CD8-positive, alpha-beta memory T cell (primary cell): ENCODE measurements at places on chromosomes 5 and 9.
A peak's percentile ranks its signal among the peaks of the same experiment; 100 is the strongest.

DNA sequence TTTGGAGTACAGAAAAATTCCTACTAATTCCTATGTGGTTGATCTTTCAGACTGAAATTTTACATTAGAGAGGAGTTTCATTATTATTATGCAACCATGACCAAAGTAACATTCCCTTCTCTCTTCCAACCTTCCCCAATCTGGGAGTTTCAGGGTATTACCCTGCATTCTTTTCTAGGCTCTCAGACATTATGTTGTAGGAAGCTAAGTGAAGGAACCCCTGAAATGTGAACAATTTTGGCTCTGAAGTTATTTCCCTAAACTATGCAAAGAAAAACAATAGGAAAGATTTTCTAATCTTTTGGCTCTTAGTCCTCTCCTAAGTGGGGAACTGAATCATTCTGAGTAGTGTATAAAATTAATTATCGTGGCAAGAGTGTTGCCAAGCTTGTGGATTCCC lies 63.3 kb upstream of the ZFAND5 start:
- DNase-seq = no peak

- no peak for DNase-seq
These were observed 36.6 kb upstream of the GABRP start for GRCh38 chr5:170746961-170747340.

GRCh38 chr9:100428871-100429654 lies 2.1 kb downstream of the MSANTD3 start:
- DNase-seq = no peak

- no peak for DNase-seq
These were observed 141.6 kb downstream of the NR3C1 start for GRCh38 chr5:143261748-143262392.

DNA sequence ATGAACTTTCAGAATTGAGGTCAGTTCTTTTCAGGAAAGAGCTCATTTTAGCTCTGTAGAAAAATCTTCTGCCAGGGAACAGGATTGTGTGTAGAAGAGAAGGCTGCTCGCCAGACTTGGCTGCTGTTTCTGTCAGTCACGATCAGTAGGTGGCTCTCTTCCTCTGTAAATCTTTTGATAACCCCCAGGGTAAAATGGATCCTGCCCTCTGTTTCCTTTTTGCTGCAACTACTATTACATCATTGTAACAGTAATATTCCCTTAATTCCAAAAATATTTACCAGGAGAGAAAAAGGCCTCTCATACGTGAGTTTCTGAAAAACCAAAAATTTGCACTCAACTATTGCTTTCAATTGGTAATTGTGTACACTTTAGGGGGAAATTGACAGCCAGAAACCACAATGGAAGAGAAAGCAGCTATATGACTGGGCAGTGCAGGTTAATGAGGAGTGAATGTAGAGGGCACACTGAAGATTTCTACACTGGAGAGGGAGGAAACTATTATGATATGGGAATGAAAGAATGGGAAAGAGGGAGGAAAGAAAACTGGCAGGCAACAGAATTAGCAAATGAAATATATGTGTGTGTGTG lies 12.3 kb downstream of the IFNA21 start:
- DNase-seq = peak; percentile 4

DNA sequence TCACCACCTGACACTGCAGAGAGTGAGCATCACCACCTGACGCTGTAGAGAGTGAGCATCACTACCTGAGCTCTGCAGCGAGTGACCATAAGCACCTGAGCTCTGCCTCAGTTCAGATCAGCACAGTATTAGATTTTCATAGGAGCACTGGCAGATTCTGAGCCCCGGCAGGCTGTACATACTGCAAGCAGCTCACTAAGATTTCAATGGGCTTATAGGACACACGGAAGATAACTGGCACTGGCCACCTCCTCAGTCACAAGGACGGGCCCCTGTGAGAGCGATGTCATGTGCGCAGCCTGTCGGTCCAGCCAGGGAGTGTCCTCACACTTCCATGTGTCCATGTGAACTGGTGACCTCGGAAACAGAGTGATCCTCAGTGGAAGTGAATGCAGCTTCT lies 153.5 kb upstream of the IRX2 start:
- no peak for DNase-seq

GRCh38 chr9:37669232-37669631 lies 18.5 kb downstream of the FRMPD1 start:
- no peak for DNase-seq

- no peak for DNase-seq
These were observed 64.9 kb downstream of the PTTG1 start for GRCh38 chr5:160486573-160486972.

GRCh38 chr9:1058826-1059487 lies 8.8 kb downstream of the DMRT2 start:
- DNase-seq = no peak

GRCh38 chr9:111154081-111154562 lies 115.9 kb upstream of the LPAR1 start:
- DNase-seq = no peak

DNA sequence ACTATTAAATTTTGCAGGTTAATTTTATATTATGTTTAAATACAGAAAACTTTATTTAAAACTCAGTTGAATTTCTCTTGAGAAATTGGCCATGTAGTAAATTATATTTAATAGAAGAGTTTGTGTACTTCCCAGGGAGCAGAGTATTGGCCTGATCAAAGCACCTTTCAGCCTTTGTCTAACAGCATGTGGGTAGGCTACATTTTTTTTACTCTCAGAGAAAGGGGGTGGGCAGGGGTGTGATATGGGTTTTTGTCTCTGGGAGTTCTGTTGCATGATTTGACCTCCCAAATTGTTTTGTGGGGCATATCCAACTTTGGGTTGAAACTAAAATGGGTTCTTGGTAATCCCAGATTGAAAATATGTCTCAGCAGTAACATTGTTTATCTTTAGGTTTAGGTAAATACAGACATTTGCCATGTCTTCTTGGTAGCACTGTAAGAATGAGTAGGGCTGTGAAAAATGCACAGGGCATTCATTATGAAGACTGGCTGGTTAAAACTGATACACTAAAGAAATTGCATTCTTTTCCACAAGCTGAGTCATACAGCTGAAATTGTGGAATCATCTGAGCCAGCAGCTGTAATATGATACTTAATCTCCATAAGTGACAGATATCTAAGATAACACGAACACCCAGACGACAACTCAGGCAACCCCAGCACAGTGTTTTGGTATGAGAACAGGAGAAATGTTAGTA lies 75.4 kb upstream of the CDKN2B start:
- DNase-seq = no peak

- DNase-seq = no peak
These were observed 282.9 kb upstream of the ANKRD55 start for GRCh38 chr5:56516035-56516434.

DNA sequence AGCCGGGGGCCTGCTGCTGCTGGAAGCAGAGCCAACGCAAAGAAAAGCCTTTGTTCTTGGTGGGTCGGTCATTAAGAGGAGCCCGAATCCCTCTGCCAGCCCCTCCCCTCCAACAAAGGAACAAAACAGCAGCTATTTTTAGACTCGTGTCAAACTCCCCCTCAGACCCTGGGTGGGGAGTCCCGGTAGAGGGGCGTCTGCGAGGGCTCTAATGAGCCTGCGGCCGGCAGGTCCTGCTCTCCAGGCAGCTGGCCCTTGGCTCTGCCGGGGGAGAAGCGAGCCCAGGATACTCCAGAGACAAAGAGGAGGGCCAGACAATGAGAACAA lies 114.0 kb downstream of the LHX2 start:
- DNase-seq = no peak

DNA sequence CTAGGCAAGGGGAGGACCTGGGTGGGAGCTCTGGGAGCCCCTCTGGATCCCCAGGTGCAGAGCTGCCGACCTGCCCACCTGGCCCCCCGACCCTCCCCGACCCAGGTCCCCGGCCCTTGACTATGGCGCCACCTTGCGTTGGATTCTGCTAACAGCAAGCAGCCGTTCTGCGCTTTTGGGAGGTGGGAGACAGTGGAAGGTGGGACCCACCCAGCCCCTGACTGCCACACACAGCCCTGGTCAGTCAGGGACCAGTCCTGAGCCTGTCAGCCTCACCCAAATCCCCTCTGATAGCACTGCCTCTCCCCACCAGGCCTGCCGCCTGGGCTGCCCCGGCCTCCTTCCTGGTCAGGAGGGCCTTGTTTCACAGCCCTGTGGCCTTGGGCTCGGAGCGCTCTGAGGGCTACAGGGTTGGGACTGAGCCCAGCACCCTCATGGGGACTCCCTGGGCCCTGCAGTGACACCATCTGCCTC lies 77.9 kb downstream of the HMCN2 start:
- no peak for DNase-seq

DNA sequence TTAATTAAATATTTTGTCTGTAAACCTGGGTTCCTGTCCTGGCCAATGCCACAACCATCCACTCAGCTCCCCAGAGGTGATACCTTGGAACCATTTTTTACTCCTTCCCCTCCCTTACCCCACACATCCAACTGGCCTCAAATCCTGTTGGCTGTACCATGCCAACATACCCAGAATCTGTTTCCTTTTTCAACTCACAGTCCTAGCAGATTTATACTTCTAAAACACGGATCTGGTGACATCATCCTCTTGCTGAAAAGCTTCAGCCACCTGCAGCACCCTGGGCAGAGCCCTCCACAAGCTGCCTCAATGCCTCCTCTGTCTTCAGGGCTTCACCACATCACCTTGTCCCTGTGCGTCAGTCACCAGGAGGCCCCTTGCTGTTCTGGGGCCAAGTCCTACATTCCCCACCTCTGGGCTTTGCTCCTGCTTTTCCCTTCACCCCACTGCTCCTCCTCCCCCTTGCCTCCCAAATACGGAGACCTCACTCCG lies 14.9 kb downstream of the SEMA6A start:
- DNase-seq = no peak

GRCh38 chr9:37032713-37033112 lies 1.4 kb downstream of the PAX5 start:
- no peak for DNase-seq
